Stimulated activated CD8-positive, alpha-beta memory T cell treated with anti-CD3 and anti-CD28 coated beads, Interleukin-4, amount 100 ng/mL, for 1 hour (primary cell): ENCODE measurements at places on chromosomes 6 and 20.

- no peak for DNase-seq
Measured at GRCh38 chr6:126153661-126154060, 167.3 kb downstream of the TRMT11 start.

DNA sequence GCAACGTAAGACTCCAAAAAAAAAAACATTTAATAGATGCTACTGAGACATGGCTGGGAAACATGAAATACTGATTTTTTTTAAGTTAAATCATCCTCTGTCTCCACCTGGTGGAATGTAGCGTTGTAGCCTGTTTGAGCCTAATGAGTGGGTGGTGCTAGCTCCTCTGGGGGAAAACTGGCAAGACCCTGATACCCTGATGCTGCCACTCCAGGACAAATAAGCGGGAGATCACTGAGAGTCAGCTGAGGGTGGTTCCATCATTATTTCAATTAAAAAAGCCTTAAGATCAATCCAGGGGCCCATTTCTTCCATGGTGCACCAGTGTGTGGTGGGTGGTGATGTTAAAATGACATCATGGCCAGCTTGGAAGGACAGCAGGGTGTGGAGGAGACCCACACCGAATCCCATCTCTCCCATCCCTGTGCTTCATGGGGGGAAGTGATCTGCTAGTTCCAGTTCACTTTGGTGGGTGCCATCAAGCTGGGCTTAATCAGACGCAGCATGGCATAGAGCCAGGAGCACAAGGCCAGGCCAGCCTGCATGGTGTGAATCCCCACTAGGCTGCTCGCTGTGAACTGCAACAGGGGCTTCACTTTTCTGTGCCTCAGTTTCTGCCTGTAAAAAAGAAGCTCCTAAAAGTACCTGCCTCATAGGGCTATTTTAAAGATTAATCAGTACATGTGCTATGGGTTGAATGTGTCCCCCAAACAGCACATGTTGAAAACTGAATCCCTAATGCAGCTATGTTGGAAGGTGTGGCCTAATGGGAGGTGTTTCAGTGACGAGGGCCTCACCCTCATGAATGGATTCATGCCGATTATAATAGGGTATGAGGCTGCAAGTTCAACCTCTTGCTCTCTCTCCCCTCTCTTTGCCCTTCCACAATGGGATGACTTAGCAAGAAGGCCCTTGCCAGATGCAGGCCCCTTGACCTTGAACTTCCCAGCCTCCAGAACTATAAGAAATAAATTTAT lies 13.0 kb upstream of the MRPS10 start:
- DNase-seq: no peak

DNA sequence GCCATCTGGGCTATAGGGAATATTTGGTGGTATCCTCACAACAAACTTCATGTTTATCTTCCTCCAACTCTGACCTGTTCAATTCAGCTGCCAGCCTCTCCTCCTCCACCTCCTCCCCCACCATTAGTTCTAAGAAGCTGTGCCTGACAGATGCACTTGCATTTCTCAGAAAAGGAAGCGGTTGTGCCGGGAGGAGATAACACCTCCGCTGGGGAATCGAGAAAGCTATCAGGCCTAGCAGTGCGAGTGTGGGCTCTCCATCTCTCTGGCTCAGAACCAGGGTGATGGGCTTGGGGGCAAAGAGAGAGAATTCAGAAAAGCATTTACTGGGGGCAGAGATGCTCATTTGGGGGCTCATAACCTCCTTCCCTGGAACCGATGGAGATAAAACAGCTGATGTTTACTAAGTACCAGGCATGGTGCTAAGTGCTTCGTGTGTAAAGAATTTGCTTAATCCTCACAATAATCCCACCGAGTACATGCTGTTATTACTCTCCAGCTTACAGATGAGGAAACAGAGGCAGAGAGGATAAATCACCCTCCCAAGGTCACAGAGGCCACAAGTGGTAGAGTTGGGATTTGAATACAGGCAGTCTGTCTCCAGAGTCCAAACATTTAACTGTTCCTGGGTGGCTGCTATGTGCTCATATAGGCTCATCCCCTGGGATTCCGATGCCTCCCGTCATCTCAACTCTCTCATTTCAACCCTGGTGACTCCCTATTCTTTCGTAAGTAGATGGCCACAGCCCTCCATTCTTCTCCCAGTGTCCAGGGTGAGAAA lies 38.3 kb downstream of the COX4I2 start:
- no peak for DNase-seq

- DNase-seq: no peak
Measured at GRCh38 chr6:28135393-28135792, 6.3 kb upstream of the ZKSCAN8 start.

DNA sequence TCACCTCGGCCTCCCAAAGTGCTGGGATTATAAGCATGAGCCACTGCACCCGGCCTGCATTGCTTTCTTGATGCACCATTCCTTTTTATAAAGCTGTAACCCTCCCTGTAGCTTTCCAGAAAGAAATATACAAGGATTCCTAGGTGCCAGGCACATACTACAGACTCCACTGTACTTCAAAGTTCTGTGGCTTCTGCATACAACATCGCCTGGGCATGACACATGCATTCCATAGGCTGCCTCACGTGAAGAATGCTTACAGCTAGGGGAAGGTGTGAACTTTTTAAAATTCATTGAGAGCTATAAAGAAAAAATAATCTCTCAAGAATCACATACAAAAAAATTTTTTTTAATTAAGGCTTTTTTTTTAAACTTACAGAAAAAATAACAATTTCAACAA lies 50.2 kb downstream of the TRAM2 start:
- no peak for DNase-seq

- DNase-seq: no peak
Measured at GRCh38 chr6:3114377-3114776, 4.1 kb upstream of the BPHL start.

GRCh38 chr20:36607586-36608387 lies 2.2 kb downstream of the RAB5IF start:
- DNase-seq: no peak

DNA sequence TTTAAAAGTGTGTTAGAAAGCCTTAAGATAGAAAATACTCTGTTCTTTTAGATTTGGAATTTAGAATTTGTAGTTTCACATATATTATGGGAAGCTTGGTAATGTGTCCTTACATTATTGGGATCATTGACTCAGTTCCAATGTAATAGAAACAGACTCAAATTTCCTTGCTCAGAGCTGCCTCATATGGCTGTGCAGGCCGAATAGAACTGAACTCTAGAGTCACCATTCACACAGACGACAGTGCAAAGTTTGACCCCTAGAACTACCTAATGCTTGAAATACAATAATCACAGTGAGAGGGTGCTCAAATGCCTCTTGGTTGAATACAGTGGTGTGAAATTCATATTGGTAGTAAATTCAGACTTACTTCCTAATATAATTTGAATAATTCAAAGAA lies 482.7 kb upstream of the CITED2 start:
- DNase-seq: no peak

- DNase-seq: no peak
Measured at GRCh38 chr6:117538615-117539014, 56.1 kb downstream of the DCBLD1 start.

DNA sequence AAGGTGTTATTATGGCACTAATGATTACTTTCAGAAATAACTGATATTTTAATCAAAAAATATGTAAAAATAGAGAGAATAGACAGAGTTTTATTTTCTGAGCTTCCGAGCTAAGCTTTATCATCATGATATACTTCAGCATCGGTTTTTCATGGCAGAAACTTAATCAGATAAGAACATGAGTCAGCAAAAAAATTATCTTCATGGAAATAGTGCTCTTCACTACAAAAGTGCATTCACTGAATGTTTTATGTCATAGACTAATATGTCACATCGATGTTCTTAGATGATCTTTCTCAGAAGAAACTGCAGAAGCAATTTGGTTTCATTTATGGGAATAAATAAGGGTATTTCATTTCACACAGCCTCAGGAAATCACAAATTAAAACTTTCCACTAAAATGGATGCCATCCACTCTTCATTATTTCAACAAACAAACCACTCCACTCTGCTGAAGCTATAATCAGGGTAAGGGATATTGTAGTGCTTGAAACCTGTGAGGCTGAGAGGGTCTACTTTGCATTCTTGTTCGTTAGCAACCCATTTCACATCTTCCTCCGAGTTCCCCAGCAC lies 10.2 kb upstream of the MAP3K7 start:
- DNase-seq: no peak

- DNase-seq: no peak
Measured at GRCh38 chr20:56940466-56940865, 311.4 kb downstream of the TFAP2C start.

- no peak for DNase-seq
Measured at GRCh38 chr20:49579874-49580812, 12.2 kb upstream of the PTGIS start.

GRCh38 chr6:21780679-21781078 lies 187.1 kb downstream of the SOX4 start:
- no peak for DNase-seq
